ENCODE measurements at places on chromosomes 16 and 17.

GRCh38 chr17:15124746-15125145, 140.4 kb downstream of the PMP22 start:
- no peak for DNase-seq

GRCh38 chr16:68296291-68296690, 14.5 kb downstream of the SLC7A6OS start:
- no peak for DNase-seq

DNA sequence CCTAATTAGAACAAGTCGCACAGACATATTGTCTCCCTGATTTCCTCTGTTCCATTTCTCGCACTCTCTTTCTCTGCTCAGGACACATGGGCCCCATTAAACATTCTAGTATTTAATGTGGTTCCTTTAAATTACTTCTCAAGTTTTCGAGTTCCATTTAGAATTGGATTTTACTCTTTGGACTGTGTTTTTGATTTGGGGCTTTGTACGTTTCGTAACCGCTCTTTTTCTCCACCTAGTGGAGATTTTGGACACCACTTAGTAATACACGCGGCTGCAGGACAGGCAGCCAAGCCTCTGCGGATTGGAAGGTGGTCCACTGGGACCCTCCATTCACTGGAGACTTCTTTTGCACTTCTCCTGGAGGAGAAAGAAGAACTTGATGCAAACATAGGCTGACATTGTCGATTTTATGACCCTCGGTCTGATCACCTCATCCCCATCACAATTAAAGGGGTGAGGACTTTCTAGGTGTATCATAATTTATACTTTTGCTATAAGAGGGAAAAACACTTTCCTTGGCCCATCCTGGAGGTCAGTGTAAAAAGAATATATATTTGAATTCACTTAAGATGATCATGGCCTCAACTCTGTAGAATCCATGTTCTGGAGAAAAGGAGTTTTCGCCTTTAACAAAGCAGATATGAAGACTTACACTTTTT, 85.7 kb downstream of the NOG start:
- DNase-seq = peak; percentile 23

DNA sequence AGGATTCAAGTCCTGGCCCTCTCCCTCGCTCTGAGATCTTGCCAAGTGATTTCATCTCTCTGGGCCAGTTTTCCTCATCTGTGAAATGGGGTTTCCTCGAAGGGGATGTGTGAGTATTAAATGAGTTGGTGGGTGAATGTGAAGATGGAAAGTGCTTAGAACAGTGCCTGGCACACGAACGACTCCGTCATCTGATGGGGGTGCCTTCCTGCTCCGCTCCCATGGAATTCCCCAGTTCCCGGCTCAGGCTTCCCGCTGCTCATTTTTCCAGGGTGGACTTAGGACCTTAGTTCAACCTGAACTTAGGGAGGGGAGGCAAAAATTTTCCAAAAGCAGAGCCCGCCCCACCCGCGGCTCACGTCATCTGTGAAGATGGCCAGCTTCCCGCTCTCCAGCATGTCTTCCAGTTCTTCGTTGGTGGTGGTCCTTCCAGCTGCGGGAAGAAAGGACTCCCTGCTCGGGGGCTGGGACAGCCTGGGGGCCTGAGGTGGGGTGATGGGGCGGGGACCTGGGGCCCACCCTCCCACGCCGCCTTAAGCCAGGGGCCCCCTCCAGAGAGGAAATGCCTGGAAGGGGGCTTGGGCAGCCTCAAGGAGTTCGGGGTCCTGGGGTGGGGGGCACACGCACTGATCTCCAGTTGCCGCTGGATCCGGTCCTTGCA, 11.4 kb downstream of the HSD3B7 start:
- DNase-seq = no peak

DNA sequence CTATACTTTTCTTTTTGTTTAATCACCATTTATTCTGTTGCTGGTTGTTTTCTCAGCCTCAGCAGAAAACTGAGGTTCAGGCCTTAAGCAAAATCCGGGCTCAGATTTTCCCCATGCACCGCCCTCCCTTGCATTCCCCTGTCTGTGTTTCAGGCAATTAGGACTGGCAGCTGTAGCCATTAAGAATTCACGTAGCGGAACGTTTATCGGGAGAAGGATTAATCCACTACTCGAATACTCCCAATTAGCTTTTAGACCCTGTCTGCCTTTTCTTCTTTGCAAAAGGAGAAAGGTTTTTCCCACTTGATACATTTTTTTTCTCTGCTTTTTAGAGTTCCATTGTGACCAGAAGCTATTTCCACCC, 173.1 kb downstream of the RPTOR start:
- no peak for DNase-seq

- DNase-seq = no peak
These were observed at the start of gene B3GNT9 for GRCh38 chr16:67150833-67151396. Gene B3GNT9, minus strand, starts transcription at chr16:67150998. Its CDS starts 513 bp downstream, at chr16:67150485.

DNA sequence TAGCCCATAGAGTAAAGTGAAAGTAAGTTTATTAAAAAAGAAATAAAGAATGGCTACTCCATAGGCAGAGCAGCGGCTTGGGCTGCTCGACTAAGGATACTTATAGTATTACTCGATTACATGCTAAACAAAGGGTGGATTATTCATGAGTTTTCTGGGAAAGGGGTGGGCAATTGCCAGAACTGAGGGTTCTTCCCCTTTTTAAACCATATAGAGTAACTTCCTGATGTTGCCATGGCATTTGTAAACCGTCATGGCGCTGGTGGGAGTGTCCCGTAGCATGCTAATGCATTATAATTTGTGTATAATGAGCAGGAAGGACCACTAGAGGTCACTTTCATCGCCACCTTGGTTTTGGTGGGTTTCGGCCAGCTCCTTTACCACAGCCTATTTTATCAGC, 13.3 kb upstream of the GAS7 start:
- DNase-seq = no peak

GRCh38 chr16:58120234-58120633, 8.9 kb downstream of the CFAP20 start:
- DNase-seq = no peak

GRCh38 chr16:68283801-68284598, 19.7 kb downstream of the SLC7A6 start:
- DNase-seq = no peak

- DNase-seq = no peak
These were observed 19.3 kb upstream of the RAI1 start for GRCh38 chr17:17661834-17662385.

GRCh38 chr16:88747588-88748301, 37.3 kb downstream of the PIEZO1 start:
- DNase-seq = peak; percentile 30

DNA sequence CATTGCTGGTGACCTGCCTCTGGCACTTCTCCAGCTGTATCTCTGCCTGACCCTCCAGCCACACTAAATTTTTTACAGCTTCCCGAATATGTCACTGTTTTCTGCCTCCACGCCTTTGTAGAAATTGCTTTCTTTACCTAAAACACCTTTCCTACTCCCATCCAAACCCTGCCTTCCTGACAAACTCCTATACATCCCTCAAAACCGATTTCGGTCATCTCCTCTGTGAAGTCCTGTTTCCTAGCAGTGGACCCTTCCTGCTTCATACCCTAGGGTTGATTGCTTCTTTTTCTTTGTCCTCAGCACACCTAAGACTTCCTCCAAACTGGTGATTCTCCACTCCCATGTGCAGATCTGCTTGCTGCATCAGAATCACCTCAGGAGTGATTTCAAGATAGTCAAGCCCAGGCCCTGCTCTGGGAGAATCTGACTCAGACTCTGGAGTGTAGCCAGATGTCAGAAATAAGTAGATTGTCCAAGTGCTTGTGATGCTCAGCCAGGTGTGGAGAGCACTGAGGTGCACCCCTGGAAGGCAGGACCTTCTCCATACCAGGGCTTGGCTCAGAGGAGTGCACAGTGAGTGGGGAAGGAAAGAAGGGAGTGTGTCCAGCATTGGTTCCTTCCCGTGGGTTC, 184.2 kb downstream of the COPRS start:
- peak; percentile 93 for DNase-seq

GRCh38 chr16:8853150-8853549, 15.7 kb downstream of the CARHSP1 start:
- no peak for DNase-seq

- no peak for DNase-seq
These were observed at the start of gene ASIC2 for GRCh38 chr17:33292981-33293867. Gene ASIC2, minus strand, starts transcription at chr17:33293295.

DNA sequence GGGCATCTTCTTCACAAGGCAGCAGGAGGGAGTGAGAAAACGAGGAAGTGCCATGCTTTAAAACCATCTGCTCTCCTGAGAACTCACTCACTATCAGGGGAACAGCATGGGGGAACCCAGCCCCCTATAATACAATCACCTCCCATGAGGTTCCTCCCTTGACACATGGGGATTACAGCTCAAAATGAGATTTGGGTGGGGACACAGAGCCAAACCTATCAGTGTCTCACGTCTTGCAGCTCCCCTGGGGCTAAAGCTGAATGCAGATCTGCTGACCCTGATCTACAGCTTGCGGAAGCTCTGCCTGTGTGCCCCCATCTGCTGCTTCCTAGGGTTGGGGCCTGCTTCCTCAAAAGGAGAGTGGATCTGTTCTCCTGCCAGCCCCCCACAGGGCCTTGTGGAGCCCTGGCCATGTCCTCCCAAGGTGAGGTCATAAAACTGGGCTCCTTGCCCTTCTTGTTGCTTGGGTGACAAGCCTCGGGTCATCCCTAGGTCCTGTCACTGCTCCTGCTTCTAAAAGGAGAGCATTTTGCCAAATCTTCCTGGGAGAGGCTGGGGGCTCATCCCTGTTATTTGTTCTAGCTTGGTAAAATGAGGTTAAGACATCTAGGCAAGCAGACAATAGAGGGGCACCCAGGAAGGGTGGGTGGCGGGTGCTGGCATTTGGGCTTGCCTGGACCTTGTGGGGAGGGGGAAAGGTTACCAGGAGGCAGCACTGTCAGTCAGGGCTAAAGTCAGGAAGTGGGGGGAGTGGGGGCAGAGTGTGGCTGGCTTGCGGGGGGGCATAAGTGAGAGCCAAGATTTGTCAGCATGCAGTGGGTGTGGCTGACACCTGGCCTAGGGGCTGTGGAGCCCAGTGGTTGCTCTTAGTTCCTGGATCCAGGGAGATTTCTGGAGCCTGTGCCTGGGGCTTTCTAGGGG, 16.0 kb downstream of the KRT33A start:
- no peak for DNase-seq

DNA sequence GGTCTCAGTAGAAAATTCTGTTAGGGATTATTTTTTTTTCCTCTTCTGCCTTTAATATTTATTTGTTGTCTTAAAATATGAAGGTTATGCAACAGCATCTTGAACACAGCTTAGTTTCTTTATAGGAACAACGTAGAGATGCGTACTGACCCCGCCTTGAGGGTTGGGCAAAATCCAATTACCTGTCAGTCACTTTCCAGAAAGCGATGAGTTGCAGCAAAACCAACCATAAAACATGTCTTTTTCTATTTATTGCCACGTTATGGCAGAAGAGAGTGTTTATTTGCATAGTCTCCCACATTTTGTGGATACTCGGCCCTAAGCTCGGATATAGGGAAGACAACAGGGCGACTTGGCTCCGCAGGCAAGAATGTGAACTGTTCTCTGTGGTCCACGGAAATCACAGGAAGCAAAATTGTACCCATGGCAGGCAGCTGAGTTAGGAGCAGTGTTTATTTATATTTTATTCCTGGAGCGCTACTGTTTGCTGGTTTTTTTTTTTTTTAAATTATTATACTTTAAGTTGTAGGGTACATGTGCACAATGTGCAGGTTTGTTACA, 44.3 kb upstream of the CACNG5 start:
- DNase-seq = no peak

GRCh38 chr17:2723997-2724783, 12.6 kb upstream of the CLUH start:
- DNase-seq = no peak

GRCh38 chr17:60766778-60767190, 89.1 kb downstream of the BCAS3 start:
- DNase-seq = no peak

DNA sequence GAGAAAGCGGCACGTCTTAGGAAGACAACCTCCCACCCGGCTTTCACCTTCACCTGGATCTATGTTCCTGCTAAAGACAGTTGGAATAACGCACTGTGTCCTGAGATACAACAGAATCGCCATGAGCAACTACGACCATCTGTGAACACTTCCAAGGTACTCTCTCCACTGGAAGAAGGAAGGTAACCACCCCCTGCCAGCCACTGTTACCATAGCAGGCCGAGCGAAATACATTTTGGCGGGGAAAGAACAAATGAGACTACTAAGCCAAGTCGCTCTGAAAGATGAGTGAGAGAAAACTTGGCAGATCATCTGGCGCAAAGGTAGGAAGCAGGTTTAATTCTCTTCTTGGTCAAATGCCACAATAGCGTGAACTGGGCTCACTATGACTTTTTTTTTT, 9.8 kb downstream of the CRK start:
- DNase-seq = no peak

DNA sequence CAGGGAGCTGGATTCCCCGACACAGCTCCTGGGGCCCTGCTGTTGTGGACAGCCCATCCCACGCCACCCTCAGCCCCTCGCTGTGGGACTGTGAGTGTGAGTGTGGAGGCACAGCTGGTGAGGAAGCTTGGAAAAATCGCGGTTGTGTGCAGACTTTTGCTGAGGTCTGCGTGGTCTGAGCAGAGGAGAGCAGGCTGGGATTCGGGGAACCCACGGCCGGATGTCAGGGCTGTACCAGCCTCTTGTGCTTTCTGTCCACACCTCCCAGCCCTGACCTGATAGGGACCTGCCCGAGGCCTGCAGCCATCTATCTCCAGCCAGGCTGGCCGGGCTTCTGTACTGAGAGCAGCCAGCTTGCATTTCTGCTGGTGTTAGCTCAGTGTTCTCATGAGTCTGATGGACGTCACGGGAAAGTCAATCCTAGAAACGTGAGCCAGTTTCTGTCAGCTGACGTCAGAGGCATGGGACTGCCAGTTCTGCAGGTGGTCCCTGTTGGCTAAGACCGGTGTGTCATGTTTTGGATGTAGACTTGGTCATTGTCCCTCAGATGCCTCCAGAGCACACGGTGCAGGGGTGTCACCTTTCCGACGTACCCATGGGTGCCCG, 72.8 kb upstream of the ZNF750 start:
- DNase-seq = no peak

DNA sequence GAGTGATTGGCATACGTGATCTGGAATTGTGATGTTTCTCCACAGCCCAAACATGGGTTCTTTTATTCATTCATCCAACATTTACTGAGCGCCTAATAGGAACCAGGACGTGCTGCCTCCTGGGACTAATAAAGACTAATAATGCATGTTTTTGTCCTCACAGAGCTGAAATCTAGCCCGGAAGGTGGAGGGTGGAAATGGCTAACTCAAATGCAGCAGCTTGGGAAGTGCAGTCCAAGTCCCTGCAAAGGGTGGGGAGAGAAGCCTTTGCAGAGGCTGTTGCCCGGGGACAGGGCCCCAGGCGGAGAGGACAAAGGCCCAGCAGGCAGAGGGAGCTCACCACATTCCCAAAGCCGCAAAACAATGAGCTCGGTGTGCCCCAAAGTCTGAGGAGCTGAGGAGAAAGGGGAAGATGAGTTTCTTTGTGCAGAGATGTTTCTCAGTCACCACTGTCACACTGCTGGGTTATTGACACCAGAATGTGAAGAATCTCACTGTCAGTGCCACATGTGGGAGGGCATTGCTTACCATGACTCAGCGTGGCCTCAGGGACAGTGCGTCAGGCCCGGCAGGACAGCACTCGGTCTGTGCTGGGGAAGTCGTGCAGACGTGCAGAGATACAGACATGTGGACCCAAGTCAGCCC, 118.2 kb upstream of the CHMP6 start:
- peak; percentile 52 for DNase-seq
